ENCODE measurements at places on chromosomes 2 and 18.

DNA sequence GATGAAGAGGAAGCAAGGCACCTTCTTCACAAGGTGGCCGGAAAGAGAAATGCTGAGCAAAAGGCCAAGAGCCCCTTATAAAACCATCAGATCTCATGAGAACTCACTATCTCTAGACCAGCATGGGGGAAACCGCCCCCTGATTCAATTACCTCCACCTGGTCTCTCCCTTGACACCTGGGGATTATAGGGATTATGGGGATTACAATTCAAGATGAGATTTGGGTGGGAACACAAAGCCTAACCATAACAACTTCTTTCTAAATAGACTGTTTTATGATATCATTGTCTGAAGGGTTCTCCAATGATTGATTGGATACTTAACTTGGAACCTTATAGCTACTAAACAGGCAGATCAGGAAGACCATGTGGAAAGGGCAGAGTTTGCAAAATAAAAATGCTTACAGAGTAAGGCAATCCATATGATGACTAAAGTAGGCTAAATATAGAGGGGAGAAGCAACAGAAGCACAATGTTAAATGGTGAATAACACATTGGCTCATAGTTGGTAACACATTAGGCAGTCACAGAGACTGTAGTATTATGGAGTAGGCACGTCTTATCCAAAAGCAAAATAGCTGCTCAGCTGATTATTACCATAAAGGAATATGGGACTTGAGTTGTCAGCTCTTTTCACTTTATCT lies 179.0 kb downstream of the BARD1 start:
- DNase-seq = no peak

GRCh38 chr2:241767464-241768250 lies 9.0 kb upstream of the GAL3ST2 start:
- DNase-seq = no peak

DNA sequence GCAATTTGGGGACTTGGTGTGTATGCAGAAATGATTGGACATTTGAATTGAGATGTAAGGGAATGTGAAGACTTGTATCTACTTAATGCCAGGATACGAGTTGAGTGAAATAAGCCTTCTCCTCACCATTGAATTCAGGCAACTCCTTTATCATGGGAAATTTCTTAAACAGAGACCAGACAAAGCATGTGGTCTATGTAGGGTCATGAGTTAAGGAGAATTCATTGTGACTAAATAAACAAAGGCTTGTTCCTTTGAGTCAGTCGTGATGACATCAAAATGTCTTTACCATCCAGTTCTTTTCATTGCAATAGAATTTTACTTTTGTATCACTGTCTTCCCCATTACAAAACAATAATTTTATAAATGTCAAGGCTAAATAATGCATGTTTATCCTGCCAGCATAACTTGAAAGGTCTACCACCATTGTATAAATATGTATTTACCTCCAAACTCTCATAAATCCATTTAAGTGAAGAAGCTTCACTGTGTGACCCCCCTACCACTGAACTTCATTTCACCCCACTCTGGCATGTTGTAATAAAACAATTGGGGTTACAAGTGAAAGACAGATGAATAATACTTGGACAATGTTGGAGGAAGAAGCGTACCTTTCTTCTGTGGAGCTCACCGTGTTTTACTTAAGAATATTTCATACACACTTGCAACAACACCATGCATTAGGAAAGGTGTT lies 149.4 kb downstream of the EPHA4 start:
- DNase-seq = no peak

- DNase-seq = no peak
These were observed 73.3 kb downstream of the TFCP2L1 start for GRCh38 chr2:121211689-121212151.

DNA sequence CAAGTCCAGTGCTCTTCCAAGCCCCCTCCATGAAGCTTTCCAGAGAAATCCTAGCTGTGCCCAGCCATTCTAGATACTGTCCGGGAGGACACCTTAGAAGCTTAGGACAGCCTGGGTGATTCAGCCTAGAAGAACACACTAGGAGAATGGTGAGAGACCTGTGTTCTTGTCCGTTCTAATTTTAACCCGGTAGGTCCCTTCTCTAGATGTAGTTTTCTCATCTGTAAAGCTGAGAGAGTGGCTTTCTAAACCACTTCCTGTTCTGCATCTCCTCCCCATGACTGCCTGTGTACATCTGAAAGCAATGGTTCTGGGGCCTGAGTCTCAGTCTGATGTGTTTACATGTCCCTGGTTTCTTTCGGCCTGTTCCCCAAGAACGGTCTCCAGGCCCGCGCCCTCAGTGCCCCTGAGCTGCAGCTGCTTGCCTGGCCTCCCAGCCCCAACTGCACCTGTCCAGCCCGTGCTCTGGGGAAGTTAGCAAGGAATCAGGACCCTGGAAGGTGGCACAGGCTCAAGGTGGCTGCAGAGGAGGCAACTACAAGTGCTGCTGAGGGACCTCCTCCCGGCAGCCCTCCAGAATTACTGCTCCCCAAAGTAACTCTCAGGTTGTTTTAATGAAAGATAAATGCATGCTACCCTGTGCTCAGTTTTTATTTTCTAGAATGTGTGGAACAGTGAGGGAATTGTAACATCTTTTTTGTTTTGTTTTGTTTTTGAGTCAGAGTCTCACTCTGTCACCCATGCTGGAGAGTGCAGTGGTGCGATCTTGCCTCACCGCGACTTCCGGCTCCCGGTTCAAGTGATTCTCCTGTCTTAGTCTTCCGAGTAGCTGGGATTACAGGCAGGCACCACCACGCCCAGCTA lies 105.9 kb downstream of the LBH start:
- DNase-seq = no peak

DNA sequence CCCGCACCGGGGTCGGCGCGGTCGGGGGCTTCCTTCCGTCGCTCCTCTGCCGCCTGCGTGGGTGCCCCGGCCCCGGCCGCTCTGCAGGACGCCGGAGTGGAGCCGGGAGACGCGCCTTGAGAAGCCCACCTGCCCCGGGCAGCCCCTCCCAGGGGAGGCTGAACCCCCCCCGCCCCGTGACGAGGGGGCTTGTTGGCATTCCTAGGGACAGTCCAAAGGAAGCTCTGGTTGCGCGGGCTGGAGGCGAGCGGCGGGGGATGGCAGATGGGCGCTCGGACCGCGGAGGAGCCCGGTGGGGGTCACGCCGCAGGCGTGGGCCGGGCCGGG lies 133.5 kb upstream of the MGAT5 start:
- no peak for DNase-seq

DNA sequence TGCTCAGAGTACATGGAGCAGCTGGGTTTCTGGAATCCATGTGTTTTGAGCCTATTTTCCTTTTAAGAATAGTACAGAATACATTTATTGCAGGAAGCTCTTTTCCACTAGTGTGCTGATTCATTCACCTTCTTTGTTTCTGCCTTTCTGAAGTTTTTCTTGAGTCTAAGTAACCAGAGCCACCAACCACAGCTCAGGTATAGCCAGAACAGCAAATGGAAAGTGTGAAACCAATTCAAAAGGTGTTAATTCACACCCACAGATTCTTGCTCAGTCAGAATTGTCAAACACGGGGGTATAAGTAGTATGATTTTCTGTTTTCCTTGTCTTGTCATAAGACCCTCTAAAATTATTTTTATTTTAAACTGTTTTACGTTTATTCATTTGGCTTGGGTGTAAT lies 75.9 kb upstream of the DYNAP start:
- no peak for DNase-seq
